ENCODE measurements at places on chromosomes 6 and 20.

DNA sequence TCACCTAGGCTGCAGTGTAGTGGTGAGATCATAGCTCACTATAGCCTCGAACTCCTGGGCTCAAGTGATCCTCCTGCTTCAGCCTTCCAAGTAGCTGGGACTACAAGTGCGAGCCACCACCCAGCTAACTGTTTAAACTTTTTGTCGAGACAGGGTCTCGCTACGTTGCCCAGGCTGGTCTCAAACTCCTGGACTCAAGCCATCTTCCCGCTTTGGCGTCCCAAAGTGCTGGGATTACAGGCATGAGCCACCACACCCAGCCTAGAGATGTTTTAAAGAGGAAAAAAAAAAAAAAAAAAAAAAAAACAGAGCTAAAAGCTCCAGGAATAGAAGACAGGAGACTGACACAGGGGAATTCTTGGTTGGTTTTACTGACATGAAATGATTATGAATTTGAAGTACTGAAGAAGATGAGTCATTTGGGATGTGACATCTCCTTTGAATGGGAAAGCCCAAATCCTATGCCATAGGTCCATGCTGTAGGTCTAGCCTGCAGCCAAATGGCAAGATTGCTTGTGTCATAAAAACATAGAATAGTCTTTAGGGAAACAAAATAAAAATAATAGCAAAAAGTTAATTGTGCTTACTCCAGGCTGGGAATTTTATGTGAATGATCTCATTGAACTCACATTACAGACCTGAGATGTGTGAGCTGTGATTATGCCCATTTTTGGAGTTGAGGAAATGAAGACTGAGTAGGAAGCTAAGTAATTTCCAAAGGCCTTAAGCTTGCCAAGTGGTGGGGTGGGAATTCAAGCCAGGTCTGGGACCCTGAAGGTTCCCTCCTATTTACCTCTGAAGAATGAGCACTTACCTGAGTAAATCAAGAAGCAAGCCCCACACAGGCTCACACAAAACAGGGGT is 24.3 kb upstream of the NHSL1 start:
- DNase-seq, result no peak

DNA sequence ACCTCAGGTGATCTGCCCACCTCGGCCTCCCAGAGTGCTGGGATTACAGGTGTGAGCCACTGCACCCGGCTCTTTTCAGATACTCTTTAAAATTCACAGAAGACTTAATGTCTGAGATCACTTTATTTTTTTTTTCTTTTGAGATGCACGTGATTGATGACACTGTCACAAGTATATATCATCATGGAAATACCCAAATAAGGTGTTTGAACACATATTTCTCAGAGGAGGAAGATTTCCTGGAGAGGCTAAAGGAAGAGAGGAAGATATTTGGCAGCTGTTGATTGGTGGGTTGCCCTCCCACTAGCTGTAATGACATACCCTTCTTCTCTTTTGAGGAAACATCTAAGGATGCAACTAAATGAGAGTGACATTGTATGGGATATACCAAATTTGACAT is 225.9 kb upstream of the CITED2 start:
- no peak for DNase-seq

DNA sequence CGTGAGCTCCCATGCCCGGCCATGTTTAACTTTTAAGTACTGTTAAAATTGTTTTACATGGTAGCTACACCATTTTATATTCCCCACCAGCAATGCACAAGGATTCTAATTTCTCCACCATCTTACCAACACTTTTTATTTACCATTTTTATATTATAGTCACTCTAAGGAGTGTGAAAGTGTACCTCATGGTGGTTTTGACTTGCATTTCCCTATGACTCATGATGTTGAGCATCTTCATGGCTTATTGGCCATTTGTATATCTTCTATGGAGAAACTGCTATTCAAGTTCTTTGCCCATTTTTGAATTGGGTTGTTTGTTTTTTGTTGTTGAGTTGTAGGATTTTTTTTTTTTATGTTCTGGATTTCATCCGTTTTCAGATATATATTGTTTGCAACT is 15.6 kb upstream of the BPHL start:
- DNase-seq, result no peak

DNA sequence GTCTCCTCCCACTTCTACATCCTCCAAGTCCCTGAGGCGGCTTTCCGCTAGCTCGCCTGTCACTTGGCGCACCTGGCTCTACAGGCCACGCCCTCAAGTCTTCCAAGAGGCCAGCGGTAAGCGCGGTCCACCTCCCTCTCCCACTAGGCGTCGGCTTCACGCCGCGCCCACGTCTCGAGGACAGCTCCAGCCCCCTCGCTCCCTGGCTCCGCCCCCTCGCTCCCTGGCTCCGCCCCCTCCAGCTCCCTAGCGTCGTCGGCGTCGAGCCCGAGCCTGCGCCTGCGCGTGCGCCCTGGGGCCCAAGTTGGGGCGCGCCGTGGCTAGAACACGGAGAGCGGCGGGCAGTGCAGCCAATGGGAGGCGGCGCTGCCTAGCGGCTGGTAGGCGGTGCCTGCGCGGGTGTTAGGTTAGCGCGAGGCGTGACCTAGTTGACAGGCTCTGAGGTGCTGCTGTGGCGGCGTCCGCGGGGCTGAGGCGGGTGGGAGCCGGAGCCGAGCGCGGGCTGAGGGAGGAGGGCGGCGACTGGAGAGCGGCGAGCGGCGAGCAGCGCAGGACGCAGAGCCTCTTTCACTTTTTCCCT is at the start of gene MACROD2:
TSS of gene MACROD2 (plus strand) at position 431 of the 580 bp plus-strand sequence.
- DNase-seq, result peak; percentile 59

GRCh38 chr20:19968466-19969073 is 48.6 kb upstream of the NAA20 start:
- DNase-seq, result no peak

DNA sequence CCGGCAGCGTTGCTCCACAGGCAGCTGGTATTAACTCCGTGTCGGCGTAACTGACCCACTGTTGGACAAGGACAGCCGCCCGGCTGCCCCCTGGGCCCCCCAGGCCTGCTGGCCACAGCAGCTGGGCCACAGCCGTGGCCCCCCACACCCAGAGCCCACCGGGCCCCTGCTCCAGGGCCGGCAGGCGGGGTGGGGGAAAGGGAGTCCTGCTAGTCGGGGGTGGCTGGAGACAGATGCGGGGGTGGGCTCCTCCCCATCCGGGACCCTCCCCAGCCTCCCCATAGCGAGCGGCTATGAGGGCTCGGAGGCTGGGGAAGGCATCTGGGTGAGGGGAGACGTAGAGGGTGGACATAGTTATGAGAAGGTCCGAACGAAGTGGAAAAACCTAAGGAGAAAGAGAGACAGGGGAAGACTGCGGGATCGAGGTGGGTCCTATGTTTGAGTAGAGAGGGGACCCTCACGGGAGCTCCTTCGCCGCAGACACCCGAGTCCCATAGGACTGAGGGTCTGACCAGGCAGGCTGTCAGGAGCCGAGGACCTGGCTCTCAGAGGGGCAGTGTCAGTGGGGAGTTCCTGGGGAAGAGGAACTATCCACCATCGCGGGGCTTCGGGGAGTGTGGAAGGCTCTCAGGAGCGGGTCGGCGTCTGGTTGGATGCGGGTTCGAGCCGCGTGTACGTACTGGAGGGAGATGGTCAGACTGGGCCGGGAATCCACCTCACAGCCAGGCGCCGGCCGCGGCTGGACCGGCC is 511 bp downstream of the VARS1 start:
- DNase-seq, result peak; percentile 28

DNA sequence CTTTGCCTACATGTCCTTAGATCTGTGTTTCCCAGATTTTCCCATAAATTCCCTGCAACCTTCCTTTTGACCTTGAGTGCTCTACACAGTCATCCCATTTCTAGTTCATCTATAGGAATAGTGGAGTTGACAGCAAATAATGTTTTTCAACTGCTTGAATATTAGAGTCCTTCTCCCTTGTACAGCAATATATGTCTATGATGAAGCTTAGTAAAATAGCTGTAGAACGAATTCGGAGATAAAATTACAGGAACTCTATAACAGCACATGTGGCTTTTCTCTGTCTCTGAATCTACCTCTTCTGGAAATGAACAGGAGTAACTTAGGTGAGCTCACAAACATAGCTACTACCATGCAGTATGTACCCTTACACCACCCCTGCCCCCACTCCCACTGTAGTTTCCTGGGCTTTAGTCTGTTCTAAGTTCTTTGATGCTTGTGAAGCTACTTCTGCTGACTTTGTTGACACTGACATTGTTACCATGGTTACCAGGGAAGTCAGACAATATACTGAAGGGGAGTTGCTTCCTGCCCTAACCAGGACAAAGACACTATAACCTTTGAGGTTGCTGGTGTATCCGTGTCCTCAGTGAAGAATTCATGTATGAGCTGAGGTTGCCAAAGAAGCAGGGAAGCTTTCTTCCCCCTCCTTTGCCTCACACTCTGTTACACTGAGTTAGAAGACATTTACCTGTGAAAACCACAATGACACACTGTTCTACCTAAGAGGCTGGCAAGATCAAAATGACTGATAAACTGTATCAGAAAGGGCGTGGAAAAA is 35.8 kb upstream of the SHLD1 start:
- peak; percentile 41 for DNase-seq

DNA sequence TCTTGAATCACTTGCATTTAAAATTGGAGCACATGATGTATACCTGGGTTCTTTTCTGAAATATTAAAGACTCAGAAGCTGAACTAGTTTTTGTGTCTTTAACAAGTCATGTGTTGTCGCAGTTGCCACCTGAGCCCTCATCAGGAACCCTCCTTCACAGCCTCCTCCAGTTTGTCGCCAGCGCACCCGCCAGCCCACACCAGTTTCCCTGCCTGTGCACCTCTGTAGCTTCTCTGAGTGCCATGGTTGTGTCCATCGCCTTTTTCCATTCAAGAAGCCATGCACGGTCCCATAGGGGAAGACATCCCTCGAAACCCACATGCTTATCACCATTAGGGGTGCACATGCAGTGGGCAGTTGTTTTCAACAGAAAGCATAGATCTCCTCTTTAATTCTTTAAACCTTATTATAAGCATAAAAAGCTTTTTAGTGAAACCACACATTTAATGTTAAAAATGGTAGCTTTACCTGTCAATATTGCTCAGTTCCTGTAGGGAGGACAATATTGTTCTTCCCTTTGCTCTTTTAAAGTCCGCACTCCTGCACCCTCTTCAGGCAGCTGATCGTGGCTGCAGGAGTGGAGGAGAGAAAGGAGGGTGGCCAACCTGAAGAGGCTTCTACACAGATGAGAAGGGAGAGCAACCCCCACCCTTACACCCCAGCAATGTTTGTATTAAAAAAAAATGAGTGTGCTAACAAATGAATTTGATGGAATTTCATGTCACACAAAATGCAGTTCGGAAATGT is 121.9 kb downstream of the CFAP61 start:
- DNase-seq, result no peak

- DNase-seq, result peak; percentile 59
Observed at GRCh38 chr6:32852018-32852843, 1.3 kb downstream of the TAP1 start.

DNA sequence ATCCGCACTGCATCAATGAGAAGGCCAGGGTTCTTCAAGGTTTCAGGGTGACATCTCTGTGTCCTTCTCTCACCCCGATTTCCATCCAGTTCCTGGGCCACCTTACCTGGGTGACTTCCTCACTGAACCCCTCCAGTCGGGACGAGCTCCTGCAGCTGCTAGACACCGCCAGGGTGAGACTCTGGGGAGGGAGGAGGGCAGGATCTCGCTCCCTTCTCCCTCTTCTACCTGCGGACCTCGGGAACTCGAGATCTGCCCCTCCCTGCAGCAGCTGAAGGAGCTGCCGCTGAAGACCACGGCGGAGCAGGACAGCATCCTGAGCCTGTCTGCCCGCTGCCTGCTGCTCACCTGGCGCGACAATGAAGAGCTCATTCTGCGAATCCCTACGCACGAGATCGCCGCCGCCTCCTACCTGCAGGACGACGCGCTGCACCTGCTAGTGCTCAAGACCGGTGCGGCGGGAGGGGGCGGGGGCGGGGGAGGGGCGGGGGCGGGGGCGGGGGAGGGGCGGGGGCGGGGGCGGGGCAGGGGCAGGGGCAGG is 7.5 kb downstream of the CCM2L start:
- DNase-seq, result peak; percentile 57

DNA sequence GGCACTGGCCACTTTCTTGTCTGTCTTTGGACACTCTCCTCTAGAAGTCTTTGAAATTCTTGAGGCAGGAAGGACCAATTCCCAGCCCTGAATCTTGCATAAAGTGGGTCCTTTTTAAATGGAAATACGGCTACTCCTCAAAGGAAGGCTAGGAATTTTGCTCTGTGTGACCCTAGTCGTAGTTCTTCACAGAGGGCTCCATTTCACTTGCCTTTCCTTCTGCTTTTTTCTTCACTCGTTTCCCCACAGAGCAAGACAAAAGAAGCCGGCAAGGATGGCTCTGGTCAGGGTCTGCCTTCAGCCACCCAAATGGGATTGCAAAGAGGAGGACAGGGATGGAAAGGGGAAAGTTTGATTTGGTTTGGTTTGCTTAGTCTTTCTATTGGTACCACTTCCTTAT is 25.8 kb downstream of the HLA-E start:
- DNase-seq, result no peak

DNA sequence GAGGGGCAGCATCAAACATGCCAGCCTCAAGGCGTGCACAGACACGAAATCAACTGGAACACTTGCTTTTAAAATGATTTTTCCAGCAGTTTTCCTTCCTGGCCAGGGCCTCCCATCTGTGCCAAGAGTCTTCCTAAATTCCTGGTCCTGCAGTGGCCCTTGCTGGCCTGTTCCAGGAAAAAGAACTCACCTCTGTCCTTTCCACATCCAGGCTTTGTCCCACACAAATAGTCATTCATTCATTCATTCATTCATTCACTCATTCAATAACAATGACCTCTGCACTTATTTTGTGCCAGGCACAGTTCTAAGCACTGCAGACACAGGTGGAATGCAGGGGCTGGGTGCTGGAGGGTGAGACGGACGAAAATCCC is 89.0 kb upstream of the CCDC167 start:
- DNase-seq, result no peak

DNA sequence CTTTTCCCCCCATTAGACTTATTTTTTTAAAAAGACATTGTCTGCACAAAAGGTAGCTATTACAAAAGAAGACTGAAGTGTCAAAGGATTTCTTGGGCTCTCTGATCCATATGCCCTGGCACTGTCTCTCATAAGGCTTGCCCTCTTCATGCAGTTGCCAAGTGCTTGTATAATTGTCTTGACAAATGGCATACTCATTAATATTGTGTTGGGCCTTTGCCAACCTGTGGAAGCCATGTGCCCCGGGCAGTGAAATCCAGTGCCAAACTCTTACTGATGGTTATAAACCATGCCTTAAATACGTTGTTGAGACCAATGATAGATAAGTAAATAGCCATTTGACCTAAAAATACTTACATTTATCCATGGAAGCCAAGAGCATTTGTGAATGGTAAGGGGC is 98.1 kb downstream of the FARS2 start:
- DNase-seq, result no peak
